Activated CD4-positive, alpha-beta T cell treated with anti-CD3 and anti-CD28 coated beads, Interleukin-2, amount 50 U/mL, for 4 hours (primary cell): ENCODE measurements at places on chromosomes 1 and 21.

GRCh38 chr1:154474802-154475201, 27.2 kb upstream of the TDRD10 start:
- DNase-seq: no peak

DNA sequence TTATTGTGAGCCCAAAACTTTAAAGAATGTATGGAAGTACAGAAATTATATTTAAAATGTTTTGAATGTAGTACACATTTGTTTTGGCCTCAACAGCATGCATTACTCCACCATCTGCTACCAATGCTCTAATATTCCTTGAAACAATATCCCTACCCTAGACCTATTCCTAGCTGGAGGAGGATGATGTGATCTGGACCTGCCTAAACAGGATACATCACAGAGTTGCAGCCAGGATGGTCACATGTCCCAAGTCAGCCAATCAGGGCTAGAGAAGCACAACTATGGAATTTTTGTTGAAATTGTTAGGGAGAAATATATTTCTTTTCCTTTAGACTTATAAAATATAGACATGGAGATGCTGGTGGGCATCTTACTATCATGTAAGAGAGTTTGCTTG, 623.3 kb upstream of the NR5A2 start:
- no peak for DNase-seq

DNA sequence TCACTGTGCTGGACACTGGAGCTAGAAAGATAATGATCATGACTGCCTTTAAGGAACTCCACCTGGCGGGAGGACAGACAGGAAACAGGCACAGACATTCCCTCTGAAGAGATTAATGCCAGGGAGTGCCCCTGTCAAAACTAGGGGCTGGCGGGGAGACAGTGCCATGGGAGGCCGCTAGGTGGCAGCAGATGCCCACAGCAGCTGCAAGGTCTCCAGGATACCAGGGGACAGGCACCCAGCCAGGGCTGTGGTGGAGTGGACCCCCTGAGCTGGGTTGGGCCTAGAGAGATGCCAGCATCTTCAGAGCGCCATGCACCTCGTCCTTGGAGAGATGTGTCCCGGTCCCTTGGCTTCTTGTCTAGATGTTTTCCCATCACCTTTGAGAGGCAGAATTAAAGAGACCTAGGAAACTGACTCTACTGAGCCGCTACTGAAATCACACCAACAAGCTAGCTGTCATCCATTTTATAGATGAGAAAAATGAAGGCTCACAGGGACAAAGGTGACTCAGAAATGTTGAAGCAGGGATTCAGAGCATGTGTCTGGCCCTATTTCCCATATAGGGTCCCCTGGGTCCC, 3.6 kb downstream of the REN start:
- DNase-seq: peak; percentile 75

GRCh38 chr21:46264690-46265144, 20.7 kb downstream of the MCM3AP start:
- no peak for DNase-seq

GRCh38 chr1:3393024-3393986, 61.2 kb upstream of the ARHGEF16 start:
- no peak for DNase-seq

DNA sequence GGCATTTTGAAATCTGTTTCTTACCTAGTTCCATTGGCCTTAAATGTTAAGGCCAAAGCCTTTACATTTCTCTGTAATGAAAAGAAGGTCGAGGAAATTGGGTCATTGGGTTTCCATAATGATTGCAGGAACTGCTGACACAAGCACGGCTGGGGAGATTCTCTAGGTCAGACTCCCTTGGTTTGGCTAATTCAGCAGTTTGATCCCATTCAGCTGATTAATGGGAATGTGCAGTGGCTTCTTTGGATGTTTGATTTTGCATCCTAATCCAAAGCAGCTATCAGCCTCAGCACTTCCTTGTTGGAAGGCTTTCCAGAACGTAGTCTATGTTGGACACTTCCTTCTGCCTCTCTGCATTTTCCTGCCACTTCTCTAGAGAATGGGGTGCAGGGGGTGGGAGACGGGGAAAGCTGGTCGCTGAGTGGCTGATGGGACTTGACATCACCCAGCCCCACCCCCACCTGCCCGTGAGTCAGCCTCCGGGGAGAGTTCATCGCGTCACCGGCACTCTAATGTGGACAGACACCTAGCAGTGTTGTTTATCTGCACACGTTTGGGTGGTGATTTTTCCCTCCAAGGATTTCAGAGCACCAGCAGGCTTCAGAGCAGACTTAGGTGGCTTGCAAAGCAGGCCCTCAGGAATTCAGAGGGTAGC, 5.4 kb downstream of the PSEN2 start:
- DNase-seq: no peak

GRCh38 chr1:14919751-14920150, 233.8 kb upstream of the TMEM51 start:
- no peak for DNase-seq

- DNase-seq: no peak
These were observed 5.1 kb downstream of the CR1L start for GRCh38 chr1:207649865-207650580.

DNA sequence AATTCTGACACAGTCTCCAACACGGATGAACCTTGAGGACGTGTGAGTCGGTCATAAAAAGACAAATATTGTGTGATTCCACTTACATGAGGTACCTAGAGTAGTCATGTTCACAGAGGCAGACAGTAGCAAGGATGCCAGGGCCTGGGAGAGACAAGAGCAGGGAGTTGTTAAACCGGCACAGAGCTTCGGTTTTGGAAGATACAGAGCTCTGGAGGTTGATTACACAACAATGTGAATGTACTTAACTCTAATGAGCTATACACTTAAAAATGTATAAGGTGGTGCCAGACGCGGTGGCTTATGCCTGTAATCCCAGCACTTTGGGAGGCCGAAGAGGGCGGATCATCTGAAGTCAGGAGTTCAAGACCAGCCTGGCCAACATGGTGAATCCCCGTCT, 37.8 kb upstream of the NEK2 start:
- DNase-seq: no peak

DNA sequence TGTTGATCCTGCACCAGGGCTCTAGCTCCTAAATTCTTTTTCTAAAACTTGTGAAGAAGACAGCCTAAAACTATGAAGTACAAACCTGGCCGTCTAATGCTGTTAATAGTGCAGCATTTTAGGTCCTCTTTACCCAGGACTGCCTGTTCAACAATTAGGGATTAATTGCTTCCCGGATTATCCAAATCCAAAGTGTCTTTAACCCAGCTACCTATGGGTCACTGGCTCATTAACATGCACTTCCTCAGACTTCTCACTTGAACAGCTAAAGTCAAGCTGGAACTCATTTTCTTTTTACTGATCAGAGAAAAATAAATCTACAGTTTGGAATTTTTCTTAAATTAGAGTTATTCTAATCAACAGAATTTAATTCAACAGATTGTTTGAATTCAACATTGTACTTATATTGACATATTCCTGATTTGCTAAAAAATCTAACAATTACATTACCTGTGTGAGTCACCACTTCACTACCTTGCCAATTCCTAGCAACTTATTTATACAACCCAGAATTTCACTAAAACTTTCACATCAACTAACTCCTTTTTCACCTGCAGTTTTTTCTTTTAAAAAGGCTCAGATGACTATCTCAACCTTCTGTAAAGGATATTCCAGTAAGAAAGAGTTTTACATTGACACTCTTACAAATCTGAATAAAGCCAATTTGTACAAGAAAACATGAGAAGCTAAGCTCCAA, 3.3 kb downstream of the HNRNPU start:
- no peak for DNase-seq
